ENCODE measurements at places on chromosomes 12 and 14. TPM values are rescaled to one million over a fixed set of nuclear protein-coding genes. Genes with fewer than 3 reads are reported as not detected.

Gene HSP90AA1
- 1,374 TPM for total RNA-seq

Gene SIX6
- total RNA-seq, result not detected

Gene IRAK3
- 0.21 TPM for total RNA-seq

Gene CPM
- total RNA-seq, result 1.8 TPM

Gene MDGA2
- not detected for total RNA-seq

Gene HOXC11
- total RNA-seq, result not detected

Gene TRMT5
- total RNA-seq, result 18.4 TPM

Gene MYO1H
- not detected for total RNA-seq

Gene RASAL1
- 0.19 TPM for total RNA-seq

Gene ZNF268
- total RNA-seq, result 18.6 TPM

Gene CLEC4E
- total RNA-seq, result not detected

Gene PARP11
- 12.5 TPM for total RNA-seq

Gene GPX2
- total RNA-seq, result not detected

Gene TSHR
- not detected for total RNA-seq

Gene OR4N5
- total RNA-seq, result not detected

Gene FAM90A1
- total RNA-seq, result 0.13 TPM

Gene GALNT8
- total RNA-seq, result 0.27 TPM

Gene AMDHD1
- 2.6 TPM for total RNA-seq

Gene CLEC4C
- not detected for total RNA-seq

Gene DPY19L2
- total RNA-seq, result 8.7 TPM

Gene GPR162
- total RNA-seq, result 0.44 TPM

Gene LMO3
- not detected for total RNA-seq

Gene TAS2R10
- 0.36 TPM for total RNA-seq

Gene ASB2
- 68.2 TPM for total RNA-seq

Gene SLC15A4
- 26.6 TPM for total RNA-seq

Gene KLHL33
- 0.06 TPM for total RNA-seq

Gene PMCH
- total RNA-seq, result 1.6 TPM

Gene TRIM9
- total RNA-seq, result 2.0 TPM

Gene ANKRD33
- total RNA-seq, result not detected
